ENCODE measurements at places on chromosomes 11 and 22.

GRCh38 chr11:33674035-33674814 lies 26.4 kb downstream of the C11orf91 start:
- DNase-seq, result no peak

DNA sequence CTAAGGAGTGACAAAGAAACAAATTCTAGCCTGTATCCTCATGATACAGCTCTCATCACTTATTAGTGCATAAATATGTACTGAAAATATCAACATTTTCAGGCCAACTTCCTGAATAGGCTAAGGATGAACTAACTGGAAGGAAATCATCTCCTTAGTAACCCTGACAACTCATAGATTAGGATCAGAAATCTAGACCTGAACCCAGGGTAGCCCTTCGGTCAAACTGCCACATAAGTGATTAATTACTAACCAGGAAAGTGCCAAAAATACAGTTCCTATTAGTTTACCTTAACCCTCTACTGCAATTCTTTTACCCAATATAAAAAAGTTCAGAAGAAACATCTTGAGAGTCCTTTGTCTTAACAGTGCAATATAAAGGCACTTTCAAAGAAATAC lies 40.0 kb downstream of the AMBRA1 start:
- no peak for DNase-seq

DNA sequence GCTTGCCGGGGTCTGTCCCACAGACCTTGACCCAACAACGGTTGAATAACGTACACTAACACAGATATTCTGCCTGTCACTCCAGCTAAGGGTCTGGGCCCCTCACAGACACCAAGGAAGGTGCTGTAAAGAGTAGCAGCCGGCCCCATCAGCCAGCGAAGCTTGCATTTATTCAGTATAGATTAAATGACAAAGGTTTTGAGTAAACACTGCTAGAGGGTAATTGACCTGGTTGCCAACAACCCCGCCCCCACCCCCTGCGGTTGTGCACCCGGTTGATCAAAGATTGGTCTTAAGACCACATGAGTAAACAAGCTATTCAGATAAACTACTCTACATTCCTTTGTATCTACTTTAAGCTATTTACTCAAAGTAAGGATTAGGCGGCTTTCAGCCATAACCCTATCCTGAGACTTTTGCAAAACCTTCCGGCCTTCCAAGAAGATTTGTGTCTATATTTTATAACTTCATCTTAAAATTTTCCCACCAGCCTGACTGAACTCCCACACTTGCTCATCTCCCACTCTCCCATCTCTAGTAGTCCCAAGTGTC lies 4.8 kb upstream of the CKAP5 start:
- DNase-seq, result no peak

GRCh38 chr22:20887375-20887774 lies 28.6 kb downstream of the SNAP29 start:
- DNase-seq, result no peak

DNA sequence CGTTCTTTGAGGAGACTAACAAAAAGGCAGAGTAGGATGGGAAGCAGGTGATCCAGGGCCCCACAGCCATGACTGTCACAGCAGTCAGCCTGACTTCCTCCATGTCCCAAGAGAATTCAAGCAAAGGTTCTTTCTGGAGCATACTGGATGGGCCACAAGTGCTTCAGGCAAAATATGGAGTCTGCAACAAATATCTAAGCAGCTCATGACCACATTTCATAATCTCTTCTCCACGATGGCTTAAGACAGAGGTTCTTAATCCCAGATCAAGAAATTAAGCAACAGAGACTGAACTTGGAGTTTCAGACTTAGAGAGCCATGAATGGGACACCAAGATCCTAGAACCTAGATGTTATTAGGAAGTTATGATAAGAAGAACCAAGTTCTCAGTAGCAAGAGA lies 31.6 kb downstream of the GUCY1A2 start:
- DNase-seq, result no peak

- no peak for DNase-seq
These were observed 940.4 kb downstream of the DLG2 start for GRCh38 chr11:84686716-84687115.

GRCh38 chr11:67662142-67662834 lies 11.8 kb upstream of the ACY3 start:
- DNase-seq, result no peak

DNA sequence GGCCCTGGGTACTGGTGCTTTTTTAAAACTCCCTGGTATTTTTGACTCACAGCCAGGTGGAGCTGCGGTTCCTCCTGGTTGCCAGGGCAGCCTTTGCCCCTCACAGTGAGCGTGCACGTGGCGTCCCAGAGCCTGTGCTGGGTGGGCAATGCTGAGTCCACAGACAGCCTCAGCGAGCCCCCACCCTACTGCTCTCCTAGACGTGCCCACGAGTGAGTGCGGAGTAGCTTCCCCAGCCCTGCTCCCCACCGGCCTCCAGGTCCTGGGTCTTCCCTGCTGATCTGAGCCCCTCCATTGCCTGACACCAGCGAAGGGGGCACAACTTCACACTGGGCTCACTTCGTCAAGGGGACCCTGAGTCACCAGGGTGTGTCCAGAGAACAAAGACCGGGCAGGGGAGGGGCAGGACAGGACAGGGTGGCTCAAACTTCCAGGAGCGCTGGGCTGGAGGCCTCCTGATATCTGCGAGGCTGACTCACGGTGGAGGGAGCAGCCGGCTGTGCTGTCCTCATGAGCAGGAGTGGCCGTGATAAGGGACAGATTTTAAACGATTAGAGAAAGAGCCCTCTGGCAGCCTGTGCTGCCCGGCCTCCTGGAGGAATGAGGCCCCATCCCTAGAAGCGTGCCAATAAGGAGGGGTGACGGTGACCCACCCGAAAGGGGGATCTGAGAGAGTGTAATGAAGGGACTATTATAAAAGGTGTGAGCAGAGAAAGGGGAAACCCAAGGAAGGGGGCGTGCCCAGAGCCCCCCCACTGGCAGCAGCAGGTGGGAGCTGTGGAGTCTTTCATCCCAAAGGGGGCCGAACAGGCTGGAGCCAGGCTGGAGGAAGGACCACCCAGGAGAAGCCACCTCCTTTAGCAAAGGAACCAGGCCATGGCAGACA lies 129.3 kb upstream of the FGF3 start:
- DNase-seq, result no peak

DNA sequence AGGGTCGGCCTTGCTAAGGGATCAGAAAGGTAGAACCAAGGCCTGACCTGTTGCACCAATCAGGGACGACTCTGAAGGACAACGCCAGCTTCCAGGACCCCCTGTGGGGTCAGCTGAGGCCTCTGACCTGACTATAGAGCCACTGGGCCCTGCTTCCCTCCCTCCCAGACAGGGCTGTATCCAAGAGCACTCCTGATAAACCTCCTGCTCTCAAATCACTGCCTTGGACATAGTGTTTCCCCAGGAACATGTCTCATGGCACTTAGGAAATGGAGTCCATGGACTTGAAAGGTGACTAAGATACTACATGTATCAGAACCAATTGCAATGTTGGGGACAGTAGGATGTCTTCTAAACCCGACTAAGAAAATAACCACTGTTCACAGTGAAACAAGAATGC lies 117.8 kb upstream of the OPCML start:
- no peak for DNase-seq

DNA sequence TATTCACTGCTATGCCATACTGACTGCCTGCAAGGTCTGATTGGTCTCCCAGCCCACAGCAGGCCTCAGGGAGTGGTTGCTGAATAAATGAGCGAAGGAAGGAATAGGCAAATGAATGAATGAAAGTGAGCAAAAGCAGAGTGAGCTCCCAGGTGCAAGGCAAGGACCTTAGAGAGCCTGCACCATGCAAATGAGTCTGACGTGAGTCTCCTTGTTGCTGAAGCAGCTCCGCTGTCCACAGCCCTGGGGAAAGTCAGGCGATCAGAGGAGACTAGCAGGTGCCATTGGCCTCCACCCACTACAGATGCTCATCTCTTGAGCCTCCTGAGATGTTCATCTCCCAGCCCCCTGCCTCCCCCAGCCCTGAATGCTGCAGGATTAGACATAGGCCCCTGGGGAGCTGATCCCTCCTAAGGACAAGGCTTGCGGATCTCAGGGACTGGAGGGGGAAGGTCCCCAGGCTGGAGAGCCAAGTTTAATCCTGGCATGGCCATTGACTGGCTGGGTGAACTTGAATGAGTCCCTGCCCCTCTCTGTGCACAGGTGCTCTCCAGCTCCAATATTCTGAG lies 22.1 kb downstream of the GDPD5 start:
- no peak for DNase-seq

GRCh38 chr22:27381552-27381951 lies 420.0 kb downstream of the MN1 start:
- DNase-seq, result no peak

DNA sequence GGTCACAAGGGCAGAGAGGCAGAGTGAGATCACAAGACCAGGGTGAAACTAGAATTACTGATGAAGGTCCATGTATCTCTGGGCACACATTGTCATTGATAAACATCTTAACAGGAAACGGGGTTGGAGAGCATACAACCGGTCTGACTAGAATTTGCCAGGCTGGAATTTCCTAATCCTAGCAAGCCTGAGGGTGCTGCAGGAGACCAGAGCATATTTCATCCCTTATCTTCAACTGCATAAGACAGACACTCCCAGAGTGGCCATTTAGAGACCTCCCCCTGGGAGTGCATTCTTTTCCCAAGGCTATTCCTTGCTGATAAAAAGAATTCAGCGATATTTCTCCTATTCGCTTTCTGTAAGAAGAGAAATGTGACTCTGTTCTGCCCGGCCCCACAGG lies 84.6 kb upstream of the IZUMO1R start:
- no peak for DNase-seq

DNA sequence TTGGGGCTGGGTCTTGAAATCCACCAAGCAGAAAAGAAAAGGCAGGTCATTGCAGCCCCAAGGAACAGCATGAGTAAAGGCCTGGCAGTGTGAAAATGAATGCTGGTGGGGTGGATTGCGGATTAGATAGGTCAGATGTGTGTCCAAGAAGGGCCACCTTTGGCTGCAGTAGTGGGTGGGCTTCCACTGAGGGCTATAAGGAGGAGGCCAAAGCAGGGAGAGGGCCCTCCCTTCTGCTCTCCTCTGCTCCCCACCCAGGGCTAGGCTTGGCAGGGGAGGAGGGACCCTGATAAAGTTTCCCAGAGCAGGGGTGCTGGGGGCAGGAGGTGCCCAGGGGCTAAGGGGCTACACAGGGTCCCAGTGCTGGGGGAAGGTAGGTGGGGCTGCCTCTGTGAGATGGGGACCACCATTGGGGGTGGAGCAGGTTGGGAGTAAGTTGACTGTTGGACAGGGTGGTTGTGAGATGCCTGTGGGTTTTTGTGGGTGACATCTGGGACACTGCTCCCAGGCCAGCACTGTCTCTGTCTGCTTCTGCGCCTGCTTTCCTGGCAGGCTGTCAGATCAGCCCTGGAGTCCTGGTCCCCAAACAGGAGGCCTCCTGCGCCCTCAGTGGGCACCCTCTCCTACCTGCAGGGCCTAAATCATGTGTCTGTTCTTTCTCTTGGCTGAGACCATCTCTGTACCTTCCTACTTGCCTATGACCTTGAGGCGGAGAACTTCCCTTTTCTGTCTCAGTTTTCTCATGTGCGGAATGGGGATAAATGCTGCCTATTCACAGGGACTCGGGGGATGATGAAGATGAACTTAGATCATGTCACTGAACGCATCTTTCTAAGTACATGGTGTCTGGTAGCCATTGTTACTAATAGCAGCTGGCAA lies 1.9 kb downstream of the CAPN5 start:
- DNase-seq, result no peak

DNA sequence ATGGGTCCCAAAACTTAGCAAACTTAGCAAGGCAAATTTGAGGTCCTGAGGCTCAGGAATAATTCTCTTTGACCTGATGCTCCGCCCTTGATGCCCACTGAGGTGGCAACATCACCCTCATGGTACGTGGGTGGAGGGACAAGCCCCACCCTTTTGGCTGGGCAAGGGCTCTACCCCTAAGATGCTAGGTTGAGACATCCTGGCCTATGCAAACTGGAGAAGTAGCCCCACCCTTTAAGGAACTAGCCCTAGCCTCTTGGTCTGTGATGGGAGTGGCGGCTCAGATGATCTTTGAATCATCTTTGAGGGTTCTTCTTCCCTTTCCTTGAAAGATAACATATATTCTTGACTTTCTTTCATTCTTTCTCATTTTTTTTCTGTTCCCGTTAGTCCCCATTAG lies 32.9 kb downstream of the CABIN1 start:
- no peak for DNase-seq

DNA sequence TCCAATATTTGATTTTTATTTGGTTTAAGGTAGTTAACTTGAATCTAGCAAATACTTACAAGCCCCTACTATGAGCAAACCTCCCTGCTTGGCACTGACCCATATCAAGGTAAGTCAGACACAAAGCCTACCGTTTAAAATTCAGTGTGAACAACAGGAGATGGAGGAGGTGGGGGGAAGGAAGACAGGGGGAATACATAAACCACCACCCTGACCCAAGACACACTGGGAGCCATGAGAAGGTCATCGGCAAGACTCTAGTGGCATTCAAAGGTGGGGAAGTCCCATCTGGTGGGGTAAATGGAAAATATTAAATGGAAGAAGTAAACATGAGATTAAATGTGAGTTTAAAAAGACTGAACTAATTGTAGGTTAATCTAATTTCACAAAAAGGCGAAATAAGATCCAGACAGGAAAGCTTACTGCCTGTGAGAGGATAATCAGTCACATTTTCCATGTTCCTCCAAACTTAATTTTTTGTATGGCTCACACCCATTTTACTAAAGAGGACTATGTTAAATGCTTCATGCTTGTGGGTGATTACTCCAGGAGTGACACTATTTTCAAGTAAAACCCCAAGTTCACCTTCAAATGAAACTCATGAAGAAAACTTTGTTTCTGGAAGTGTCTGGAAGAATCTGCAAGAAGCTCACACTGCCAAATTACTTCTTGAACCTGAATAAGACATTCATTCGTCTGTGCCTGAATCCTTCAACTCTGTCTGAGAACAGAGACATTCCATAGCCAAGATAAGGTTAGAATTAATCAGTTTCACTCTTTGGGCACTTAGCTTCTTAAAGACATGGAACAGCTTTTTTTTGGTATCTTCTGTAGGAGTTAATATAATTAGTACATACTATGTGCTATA lies 51.7 kb downstream of the PITPNB start:
- DNase-seq, result no peak

GRCh38 chr11:91700854-91701253 lies 523.8 kb upstream of the FAT3 start:
- no peak for DNase-seq

GRCh38 chr11:34988294-34989255 lies 72.2 kb downstream of the PDHX start:
- no peak for DNase-seq

DNA sequence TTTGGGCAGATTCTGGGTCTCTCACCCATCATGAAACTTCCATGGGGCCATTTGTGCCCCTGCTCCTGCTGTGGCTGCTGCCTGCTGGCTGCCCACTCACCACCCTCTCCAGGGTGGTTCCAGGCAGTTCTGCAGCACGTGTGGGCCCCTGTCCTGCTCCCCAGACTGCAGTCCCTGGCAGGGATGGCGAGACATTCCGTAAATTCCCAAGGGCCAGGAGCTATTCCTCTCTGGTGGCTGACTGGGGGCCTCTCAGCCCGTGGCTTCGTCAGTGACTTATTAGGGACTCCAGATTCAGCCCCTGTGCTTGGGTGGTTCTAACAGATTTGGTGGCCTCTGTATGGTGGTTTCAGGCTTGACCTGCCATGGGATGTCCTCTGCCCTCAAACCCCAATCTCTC lies 3.9 kb upstream of the SLC22A8 start:
- no peak for DNase-seq
